ENCODE measurements at places on chromosomes 11 and 22. TPM values are rescaled to one million over a fixed set of nuclear protein-coding genes. Genes with fewer than 3 reads are reported as not detected.

- DNase-seq: no peak
Measured at GRCh38 chr11:18394928-18395734, 768 bp downstream of the LDHA start.

GRCh38 chr11:88435415-88435814, 97.9 kb upstream of the CTSC start:
- no peak for DNase-seq

GRCh38 chr22:23226497-23226850, 46.2 kb downstream of the BCR start:
- DNase-seq: no peak

RBM4B gene
- 23.0 TPM for total RNA-seq

GRCh38 chr11:5701055-5701577, 11.5 kb downstream of the TRIM22 start:
- no peak for DNase-seq

All from natural killer cell (primary cell).